IPS DF 6.9 (cell line): ENCODE measurements at places on chromosomes 1 and 21.
A peak's percentile ranks its signal among the peaks of the same experiment; 100 is the strongest.

GRCh38 chr1:65769636-65770035, 23.1 kb upstream of the PDE4B start:
- no peak for DNase-seq

GRCh38 chr21:44989537-44989886, 49.7 kb downstream of the SLX9 start:
- DNase-seq: no peak

GRCh38 chr1:228373681-228374571, 32.7 kb downstream of the TRIM11 start:
- DNase-seq: no peak

DNA sequence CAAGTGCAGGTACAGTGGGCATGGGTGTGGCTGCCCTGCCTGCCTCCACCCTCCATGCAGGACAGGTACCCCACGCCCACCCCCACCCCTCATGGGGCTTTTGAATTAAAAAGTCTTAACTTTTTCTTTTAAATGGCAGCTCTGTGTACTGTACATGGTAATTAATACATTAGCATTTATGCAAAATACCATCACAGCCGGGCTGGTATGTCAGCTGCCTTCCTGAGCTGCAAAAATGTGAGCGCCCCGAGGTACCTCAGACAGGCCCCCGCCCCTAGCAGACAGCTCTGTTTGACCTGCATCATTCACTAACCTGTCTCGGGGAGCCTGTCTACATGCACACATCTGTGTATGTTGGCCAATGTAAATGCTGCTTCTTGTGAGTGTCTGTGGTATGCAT, 42.2 kb upstream of the POU3F1 start:
- no peak for DNase-seq

GRCh38 chr1:47627016-47627415, 189.2 kb downstream of the FOXD2 start:
- no peak for DNase-seq

- DNase-seq: no peak
Observed at GRCh38 chr21:16797966-16798365, 714.9 kb upstream of the CXADR start.

DNA sequence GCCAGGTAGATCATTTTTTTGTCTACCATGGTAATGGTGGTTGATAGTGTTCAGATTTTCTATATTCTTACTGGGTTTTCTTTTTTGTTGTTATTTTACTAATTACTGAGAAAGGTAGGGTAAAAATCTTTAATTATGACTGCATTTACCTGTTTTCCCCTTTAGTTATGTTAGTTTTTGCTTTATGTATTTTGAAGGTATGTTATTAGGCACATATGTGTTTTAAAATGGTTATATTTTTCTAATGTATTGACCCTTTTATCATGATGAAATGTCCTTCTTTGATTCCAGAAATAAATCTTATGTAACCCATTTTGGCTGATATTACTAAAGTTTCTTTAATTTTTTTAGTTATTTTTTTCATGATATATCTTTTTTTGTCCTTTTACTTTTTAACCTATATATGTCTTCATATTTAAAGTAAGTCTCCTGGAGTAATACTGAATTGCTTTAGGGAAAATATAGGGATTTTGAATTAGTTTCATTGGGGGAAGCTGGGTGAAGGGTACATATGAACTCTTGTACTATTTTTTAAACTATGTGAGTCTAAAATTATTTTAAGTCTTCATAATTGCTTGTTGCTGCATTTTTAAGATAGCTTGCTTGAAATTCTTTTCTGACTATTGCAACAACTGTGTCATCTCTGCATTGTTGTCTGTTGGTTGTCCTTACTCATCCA, 22.4 kb downstream of the SLC35A3 start:
- no peak for DNase-seq

DNA sequence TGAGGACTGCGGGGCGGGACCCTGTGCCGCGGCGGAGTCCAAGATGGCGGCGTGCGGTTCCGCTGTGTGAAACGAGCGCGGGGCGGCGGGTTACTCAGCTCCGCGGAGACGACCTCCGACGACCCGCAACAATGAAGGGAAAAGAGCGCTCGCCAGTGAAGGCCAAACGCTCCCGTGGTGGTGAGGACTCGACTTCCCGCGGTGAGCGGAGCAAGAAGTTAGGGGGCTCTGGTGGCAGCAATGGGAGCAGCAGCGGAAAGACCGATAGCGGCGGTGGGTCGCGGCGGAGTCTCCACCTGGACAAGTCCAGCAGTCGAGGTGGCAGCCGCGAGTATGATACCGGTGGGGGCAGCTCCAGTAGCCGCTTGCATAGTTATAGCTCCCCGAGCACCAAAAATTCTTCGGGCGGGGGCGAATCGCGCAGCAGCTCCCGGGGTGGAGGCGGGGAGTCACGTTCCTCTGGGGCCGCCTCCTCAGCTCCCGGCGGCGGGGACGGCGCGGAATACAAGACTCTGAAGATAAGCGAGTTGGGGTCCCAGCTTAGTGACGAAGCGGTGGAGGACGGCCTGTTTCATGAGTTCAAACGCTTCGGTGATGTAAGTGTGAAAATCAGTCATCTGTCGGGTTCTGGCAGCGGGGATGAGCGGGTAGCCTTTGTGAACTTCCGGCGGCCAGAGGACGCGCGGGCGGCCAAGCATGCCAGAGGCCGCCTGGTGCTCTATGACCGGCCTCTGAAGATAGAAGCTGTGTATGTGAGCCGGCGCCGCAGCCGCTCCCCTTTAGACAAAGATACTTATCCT, 430 bp downstream of the RBM15 start:
- no peak for DNase-seq

DNA sequence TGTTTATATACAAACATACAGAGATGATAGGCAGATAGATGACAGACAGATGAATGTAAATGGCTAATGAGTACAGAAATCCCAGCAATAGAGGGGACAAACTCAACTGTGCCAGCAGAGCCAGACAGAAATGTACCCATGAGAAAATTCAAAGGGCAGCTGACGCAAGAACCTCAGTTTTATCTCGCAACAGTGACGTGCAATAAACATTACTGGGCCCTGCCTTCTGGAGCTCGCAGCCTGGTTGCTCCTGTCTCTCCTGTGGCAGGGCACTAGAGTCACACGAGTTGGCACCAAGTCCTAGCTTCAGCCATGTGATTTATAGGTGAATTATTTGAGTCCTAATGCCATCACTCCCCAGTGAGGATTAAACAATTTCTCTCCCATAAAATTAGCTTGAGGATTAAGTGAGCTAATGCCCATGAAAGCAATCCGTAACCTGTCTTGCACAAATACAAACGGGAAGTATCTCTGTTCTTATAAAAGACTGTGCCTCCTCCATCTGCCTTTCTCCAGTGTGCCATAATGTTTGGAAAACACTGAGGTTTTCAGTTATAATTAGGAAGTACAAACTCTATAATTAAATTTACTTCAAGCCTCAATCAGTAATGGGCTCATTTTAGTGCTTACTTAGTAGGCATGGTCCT, 50.7 kb downstream of the VAV3 start:
- DNase-seq: no peak

DNA sequence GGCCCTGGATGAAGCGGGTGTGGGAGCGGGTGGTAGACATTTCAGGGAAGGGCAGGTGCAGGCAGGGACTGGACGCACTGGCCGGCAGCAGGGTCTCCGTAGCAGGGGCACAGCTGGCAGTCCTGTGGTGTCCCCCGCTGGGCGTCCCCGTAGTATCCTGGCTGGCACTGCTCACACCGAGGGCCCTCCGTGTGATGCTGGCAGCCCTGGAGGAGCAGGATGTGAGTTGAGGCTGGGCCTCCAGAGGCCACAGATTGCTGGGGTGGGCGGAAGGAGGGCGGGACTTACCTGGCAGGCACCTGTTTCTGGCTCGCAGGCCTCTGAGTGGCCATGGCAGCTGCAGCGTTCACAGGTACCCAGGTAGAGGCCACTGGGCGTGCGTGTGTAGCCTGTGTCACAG, 62.3 kb downstream of the LDLRAD2 start:
- DNase-seq: no peak

DNA sequence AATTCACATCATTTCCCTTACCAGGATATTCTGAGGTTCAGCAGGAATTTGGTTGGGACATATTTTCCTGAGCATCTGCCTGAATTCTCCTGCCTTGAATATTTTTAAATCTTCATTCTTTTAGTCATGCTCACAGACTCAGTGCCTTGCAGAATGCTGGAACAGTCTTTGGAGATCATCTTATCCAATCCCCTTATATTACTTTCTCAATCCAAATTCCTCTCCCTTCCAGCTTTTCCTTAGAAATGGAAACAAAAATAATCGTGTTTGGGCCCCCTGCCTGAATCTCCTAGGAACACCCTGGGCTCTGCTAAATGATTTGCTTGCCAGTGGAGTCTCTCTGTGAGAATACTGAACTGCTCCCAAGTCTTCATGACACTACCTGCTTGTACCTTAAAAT, 38.4 kb downstream of the LHX8 start:
- DNase-seq: no peak

- no peak for DNase-seq
Observed at GRCh38 chr1:230287674-230288315, 138.3 kb downstream of the PGBD5 start.

DNA sequence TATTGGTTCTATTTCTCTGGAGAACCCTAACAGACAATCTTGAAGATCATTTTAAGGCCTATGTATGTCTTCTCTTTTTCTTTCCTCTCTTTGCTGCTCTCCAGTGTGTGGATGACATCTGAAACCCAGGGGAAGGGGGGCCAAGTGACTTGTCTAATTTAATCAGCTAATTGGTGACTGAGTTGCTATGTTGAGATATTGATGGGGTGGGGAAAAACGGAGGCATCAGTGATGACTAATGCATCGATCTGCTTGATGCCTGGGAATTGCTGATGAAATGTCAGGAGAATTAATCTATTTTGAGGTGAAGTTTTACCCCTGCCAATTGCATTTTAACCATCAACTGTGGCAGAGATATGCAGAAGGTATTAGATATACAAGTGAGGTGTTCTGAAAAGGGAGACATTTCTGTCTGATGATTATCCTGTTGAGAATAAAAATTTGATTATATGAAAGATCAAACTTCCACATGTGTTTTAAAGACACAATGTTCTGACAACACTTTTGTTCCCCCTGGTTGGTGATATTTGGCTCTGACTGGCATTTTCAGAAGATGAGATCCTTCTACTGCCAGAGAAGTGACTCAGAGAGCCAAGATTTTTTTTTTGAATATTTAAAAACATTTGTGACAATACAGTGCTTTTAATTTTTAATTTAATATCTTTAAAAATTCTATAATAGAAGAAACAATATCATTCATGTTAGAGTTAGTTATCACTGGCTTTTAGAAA, 18.7 kb upstream of the PTGFR start:
- DNase-seq: no peak

GRCh38 chr1:92483610-92484471, 2.9 kb downstream of the GFI1 start:
- DNase-seq: no peak

DNA sequence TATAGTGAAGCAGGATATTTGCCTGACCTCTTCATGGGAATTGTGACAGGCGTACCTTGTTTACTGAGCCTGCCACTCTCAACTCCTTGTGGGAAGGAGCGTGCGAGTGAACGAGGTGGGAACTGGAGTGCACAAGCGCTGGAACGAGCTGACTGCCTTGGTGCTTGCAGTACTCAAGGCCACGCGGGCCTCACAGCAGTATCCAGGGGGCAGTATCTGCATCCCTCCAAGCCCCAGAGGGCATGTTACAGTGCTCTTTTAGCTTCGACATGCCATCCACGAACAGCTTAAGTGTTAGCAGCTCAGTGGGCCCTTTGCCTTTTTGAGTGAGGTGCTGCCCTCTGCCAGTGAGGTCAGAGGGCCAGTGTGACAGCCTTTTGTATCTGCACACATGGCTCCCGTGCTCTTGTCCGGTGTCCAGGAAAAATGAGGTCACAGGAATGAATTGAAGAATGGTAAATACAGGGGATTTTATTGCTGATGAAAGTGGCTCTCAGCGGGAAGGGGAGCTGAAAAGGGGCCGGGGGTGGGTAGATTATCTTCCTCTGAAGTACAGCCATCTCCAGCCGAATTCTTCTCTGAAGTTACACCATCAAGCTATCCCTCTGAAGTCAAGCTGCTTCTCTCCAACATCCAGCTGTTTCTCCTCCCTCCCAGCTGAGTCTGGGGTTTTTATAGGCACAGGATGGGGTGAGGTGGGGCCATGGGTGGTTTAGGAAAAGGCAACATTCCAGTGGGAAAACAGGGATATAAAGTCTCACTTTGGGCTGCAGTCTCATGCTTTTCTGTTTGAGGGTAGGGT, 69.3 kb downstream of the EPB41 start:
- DNase-seq: peak; percentile 13

- no peak for DNase-seq
Observed at GRCh38 chr1:167518331-167518700, at the start of gene CD247. Gene CD247 (minus strand): TSS chr1:167518529. CDS start chr1:167518465, 64 bp downstream.

GRCh38 chr21:36856643-36857042, 109.8 kb downstream of the HLCS start:
- no peak for DNase-seq

DNA sequence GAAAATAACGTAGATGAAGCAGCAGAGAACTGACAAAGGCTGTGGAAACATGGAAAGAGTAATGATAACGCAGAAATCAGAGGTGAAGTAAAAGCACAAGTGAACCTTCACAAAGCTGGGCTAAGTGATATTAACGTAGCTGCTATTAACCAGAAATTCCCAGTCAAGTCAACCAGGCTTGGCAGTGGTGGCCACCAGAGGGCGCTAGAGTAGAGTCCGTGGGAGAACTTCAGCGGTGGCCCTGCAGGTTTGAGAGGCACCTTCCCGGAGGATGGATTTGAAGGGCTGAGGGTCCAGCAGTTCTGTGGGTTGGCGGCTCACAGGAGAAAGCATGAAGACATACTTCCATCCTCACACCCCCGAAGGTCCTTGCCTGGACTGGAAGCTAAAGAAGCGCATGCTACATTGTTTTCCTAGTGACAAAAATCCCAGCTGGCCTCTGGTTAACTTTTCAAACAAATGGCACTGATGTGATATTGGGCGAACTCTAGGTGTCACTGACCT, 81.7 kb upstream of the ZNF648 start:
- peak; percentile 77 for DNase-seq

DNA sequence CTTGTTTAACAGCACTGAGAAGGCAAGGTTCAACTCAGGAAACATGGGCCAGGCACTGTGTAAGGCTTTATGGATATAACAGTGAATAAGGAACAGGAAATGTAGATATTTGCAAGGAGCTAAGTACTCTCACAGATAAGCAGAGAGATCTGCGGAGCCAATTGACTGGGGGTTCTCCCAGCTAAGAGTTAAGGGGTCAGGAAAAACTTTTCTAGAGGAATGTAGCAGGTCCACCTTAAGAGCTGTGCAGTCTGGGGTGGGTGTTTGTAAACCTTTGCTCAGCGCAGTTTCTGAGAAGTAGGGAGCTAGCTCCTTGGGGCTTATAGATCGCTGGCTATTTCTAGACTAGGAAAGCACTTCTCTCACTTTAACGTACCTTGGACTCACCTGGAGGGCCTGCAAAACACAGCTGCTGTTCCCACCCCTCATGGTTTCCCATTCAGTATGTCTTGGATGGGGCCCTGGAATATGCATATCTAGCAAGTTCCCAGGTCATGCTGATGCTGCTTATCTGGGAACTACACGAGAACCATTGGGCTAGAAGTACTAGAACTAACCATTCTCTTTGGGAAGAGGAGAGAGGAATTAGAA, 51.7 kb downstream of the TLCD4 start:
- DNase-seq: no peak
